ENCODE measurements at places on chromosomes 1 and 21.

GRCh38 chr1:39988618-39989343 lies 33.8 kb downstream of the MFSD2A start:
- DNase-seq: no peak

DNA sequence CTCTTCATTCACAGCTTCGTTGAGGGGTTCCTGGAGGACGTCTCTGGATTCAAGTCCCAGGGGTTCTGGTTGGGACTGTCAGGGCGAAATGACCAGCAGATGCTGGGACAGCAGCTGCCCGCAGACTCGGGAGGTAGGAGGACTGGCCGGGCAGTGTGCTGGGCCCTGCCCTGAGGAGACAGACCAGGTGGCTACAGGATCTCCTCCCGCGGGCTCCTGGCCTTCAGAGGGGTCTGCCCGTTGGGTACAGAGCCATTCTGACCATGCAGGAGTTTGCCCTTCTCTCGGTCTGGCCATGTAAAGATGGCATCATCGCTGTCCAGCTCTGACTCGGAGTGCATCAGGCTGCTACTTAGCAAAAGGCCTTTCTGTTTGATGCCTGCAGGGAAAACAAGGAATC lies 122.5 kb downstream of the KIAA0319L start:
- DNase-seq: no peak

- DNase-seq: no peak
Measured at GRCh38 chr1:156144742-156145141, 8.6 kb upstream of the SEMA4A start.

GRCh38 chr1:3030663-3031381 lies 9.6 kb downstream of the ACTRT2 start:
- no peak for DNase-seq

- DNase-seq: no peak
Measured at GRCh38 chr21:42845296-42845965, 33.9 kb downstream of the WDR4 start.

Data from stimulated activated CD4-positive, alpha-beta T cell treated with anti-CD3 and anti-CD28 coated beads, Interleukin-12 subunit alpha, Interleukin-12 subunit beta, amount 100 ng/mL, for 4 hours (primary cell).